Stimulated activated naive B cell treated with anti-CD40 and anti-IgM and Interleukin-4, amounts not matched to agents 10 μg/mL and 1 μg/mL and 100 μg/mL, for 72 hours (primary cell): ENCODE measurements at places on chromosomes 11 and 22.

GRCh38 chr11:126082251-126083109 is 19.8 kb upstream of the CDON start:
- no peak for DNase-seq

GRCh38 chr11:79592824-79593223 is 152.0 kb upstream of the TENM4 start:
- DNase-seq: no peak

GRCh38 chr22:24995649-24996180 is 43.2 kb downstream of the KIAA1671 start:
- no peak for DNase-seq

DNA sequence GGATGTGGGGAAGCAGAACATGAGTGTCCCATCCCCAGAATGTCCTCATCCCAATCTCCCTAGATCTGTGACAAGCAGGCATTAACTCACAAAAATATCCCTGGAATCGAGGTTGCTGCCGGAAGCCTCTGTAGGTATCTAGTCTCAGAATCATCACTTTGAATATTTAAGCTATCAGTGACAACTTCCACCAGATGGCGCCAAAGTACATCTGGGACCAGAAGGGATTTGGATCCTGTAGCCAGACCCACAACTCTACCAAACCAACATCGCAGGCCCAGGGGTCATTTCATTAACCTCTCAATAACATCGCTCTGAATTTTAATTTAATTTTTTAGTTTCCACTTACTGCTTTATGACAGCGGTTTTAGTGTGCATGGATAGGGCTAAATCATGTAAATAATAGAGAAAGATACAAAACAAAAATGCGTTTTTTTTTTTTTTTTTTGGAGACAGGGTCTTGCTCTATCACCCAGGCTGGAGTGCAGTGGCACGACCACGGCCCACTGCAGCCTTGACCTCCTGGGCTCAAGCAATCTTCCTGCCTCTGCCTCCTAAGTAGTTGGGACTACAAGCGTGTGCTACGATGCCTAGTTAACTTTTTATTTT is 1.1 kb upstream of the EXT2 start:
- peak; percentile 45 for DNase-seq

GRCh38 chr22:33180356-33180755 is 122.2 kb upstream of the SYN3 start:
- DNase-seq: no peak

- no peak for DNase-seq
These were observed 37.4 kb downstream of the SCUBE1 start for GRCh38 chr22:43305806-43306205.

DNA sequence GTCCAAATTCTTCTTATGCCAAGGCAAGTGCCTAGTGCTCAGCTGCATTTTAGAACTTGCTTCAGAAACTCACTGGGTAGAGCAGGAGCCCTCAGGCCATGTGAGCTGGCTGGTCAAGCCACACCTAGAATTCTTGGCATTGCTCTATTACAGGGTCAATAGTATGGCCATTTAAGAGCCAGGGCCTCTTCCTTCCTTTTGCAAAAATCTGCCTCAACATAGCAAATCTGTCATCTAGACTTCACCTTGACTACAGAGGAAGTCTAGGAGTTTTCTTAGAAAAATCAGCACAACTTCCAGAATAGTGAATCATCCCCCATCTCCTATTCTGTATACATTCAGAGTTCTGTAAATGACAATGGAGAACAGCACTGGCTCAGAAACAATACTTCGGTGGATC is 112.0 kb upstream of the TTC12 start:
- no peak for DNase-seq

DNA sequence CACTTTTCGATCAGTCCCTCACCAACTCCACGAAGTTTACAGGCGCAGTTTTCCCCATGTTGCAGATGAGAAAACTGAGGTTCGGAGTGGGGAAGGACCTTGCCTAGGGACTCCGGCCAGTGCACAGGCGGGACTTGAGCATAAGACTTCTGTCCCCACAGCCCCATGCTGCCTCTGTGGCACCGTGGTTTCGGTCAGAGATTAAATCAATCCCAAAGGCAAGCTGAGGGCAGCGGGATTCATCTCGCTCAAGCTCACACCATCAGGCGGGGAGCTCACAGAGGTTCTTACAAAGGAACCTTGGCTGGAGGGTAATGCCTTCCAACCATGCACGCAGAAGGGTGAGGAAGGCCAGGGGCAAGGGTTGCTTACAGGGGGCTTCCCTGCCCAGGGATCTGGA is 115.5 kb downstream of the PHF21B start:
- no peak for DNase-seq

- DNase-seq: no peak
These were observed 3.3 kb downstream of the CD248 start for GRCh38 chr11:66313321-66314185.

GRCh38 chr11:121499405-121499804 is 46.6 kb upstream of the SORL1-AS1 start:
- no peak for DNase-seq

DNA sequence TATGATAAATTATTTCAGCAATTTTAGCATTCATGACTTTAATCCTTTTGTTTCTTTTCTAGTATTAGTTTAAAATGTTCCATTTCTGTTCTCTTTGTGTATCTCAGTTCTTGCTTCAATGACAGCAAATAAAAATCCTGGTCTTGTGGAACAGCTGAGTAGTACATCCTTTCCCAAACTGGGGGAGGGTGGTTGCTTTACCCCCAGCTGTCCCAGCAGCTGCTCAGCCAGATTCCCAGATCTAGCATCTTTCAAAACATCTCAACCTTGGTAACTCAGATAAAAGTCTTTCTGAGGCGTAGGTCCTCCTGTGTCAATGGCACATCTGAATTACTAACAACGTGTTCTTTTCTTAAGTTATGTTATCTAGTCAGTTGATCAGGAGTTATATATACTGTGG is 72.2 kb upstream of the GRK2 start:
- DNase-seq: no peak

DNA sequence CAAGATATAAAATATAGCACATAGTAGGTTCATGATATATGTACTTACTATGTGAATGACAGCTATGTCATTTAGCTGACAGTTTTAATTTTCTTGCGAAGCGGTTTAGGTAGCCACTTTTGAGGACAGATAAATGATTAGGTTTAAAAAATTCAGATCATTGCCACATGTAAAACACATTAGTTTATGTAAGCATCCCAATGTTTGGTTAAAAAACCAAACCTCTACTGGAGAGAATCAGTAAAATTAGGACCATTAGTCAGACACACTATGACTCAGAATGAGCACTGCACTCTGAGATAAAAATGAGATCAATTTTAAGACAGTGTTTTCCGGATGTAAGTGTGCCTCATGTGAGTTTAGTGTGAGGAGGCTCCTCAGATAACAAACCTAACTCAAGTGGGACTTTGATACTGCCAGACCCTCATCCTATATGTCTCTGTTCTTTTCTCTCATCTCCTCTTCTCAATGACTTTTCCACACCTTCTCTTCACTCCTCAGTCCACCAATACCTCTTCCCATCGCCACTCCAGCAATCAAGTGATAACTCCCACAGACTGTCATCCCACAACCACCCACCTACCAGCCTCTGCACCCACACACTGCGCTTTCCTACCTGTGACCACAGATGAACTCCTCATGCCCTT is 6.8 kb upstream of the OR2AT4 start:
- DNase-seq: no peak

GRCh38 chr11:17368551-17368950 is 17.0 kb downstream of the NCR3LG1 start:
- no peak for DNase-seq

- DNase-seq: no peak
These were observed 284.4 kb upstream of the B3GAT1 start for GRCh38 chr11:134696455-134696854.

DNA sequence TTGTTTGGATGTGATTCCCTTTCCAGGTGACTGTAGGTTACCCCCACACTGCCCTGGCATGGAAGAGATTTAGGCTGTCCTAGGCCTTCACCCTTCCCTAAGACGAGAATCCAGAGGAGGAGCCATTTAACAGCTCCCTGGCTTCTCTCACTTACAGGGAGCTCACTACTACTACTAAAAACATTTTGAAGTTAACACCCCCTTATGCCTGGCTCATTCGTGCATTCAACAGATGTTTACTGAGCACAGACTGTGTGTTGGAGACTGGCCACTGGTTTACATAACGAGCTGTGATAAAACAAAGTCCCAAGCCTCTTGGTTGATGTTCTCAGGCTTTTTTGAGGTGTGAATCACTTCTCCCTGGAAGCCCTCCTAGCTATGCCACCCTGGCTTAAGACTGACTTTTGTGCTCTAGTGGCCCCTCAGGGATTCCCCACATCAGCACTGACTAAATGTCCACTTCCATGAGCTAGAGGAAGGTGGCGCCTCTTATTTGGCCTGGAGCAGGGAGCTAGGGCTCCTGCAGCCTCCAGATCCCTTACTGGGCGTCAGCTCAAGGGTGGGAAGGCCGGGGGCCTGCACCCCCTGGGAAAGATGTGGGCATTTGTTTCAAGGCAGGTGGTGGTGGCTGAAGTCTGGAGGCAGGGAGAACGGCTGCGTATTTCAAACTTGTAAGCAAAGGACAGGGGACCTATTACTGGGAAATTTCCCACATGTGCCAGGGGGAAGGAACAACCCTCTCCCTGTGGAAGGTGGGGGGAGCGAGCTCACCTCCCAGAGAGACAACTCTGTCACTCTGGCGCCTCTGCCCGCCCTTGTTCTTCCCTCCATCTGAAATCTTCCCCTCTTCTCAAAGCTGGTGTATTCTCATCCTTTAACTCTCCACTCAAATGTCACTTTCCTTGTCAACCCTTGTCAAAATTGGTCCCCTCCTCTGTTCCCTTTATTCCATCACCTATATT is 19.4 kb upstream of the MALAT1 start:
- DNase-seq: no peak

DNA sequence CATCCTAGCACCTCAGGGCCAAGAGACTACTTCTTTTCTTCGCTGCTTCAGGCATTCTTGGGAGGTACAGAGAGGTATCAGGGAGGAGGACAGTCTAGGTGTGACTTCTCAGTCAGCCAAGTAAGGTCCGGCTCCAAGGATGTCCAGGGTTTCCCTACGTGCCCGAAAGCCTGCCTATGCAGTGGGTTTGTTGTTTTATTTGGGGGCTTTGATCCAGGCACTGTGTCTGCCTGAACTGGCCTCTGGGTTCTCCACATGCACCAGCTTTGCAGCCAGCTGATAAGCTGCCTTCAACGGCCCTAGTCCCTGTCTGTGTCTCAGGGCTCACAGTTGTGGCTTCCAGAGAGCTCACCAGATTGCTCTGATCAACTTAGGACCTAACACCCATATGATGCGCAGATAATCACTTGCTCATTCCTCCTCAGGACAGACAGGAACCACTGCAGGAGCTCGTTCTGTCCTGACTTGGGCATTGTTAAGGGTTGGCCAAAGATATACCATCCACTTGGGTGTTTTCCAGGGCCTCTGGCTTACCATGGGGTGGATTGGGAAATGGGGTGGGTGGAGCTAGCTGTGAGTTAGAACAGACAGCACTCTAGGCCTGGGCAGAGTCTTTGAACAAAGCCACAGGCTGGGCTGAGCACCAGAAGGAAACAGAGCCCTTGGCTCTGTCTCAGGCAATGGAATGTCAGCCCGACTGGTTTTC is 45.5 kb upstream of the CRYBB3 start:
- DNase-seq: no peak

DNA sequence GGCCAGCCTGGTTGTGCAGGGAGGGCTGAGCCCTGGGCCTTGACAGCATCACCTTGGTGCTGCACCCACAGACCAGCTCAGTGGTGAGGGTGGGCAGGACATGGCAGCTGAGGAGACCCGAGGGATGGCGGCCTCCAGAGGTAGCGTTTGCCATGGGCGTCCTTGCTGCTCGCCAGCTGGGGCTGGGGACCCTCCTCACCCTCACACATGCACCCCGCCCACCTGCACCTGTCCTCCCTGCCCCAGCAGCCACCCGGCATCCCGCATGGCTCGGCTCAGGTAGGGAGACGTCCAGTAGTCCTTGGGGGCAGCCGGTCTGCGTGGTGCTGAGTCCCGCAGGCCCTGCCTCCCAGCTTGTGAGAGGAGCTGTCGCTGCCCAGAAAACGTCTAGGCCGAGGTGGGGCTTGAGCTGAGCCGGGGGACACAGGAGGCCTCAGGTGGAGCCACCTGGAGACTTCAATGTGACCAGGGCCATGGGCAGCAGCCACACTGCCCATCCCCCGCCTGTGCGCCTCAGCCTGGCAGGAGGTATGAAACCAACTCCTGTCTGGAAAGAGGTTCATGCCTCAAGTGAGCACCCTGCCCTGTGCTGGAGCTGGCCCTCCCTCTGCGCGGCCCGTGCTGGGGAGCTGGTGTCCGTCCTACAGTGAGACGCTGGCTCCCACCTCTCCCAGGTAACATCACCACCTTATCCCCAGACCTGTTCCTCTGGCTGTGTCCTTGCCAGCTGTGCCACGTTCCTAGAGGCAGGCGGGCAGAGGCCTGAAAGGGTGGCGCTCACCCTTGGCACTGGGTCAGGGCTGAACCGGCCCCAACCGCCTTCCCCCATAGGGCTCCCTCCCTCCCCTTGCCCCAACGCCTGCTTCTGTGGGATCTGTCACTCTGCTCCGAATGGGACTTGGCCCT is 3.3 kb upstream of the TRABD start:
- no peak for DNase-seq

DNA sequence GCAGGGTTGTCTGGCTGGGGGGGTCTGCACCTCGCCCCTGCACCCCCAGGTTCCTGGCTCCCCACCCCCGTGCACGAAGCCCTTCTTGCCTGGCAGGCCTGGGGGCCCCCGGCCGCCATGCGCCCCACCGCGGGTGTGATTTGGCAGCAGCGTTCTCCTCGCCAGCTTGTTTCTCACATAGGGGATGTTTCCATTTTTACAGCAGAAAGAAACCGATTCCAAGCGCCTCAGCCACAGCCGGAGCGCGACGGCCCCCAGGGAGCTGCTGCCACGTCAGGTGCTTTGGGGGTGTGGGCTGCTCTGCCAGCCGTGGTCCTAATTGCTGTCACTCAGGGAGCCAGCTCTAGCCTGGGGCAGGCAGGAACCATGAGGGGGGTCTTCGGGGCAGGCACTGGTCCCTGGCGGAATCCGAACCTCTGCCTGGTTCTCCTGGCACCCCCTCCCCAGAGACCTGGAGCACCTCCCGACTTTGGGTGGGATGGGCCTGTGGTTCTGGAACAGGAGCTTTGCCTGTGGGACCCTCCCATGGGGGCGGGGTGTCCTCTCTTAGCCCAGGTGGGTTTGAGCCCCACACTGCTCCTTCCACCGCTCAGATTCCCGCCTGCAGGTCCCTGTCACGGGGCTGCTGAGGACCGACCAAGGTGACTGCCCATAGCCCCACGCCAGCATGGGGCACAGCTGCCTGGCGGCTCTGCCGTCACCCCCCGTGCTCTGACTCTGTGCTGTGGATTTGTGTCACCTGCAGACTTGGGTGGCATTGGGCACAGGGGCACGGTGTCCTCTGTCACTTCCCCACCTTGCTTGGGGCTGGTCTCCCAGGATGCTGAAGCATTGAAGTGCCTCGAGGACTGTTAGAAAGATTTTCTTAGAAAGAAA is 54.0 kb downstream of the RTN4R start:
- peak; percentile 29 for DNase-seq

- no peak for DNase-seq
These were observed 5.8 kb upstream of the CEP295 start for GRCh38 chr11:93655581-93656255.
